NCI-H1694 (cell line): ENCODE measurements at places on chromosomes 16 and 17.

DNA sequence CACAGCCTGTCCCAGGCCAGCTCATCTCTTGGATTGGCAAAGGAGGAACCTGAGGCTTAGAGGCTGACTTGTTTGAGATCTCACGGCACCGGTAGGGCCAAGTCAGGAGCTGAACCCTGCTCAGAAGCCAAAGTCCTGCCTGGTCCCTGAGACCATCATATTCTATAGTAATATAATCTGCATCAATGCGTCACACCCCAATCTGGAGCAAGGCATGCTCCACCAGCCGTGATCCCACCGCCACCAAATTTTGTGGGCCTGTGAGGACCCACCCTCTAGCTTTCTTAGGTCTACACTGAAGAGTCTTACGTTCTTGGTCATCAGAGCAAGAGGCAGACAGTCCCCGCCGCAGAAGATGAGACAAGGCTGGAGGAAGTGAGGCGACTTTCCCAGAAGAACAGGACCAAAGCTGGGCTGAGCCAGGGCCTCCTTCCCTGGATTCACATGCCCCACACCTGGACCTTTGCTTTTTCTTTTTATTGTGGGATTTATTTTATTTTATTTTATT is 2.7 kb downstream of the SULT1A1 start:
- no peak for DNase-seq

DNA sequence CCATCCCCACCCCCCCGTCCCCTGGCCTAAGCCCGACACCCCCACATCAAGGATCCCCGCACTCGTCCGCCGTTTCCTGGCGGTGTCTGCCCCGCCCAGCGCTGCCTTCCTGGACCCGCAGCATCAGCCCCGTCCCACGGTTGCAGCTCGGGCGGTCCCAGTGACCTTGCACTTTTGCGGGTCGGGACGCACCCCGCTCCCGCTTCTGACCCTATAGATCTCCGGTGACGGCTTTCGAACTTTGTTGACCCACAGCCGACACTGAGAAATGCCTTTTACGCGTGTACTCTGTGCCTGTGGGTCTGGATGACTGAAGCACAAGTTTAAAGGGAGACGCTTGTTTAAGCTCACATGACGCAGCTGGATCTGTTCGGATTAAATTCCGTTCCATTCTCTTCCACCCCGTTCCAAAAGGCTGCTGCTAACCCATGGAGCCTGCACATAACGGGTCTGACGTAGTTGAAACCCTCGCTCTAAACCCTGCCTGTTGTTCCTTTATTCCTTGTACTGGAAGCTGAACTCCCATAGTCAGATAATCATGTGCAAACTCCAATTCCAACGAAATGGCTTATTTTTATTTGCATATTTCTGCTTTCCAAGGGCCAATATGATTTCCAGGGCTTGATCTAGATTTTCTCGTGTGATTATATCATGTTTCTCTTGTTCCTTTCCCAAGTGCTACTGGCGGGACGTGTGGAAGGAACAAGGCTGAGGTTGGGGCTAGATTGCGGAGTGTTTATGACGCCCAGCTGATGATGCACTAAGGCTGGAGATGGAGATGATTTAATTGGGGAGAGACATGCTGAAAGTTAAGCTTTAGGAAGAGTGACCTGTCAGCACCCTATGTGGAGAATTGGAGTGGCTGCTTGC is 834 bp downstream of the FLYWCH1 start:
- no peak for DNase-seq

DNA sequence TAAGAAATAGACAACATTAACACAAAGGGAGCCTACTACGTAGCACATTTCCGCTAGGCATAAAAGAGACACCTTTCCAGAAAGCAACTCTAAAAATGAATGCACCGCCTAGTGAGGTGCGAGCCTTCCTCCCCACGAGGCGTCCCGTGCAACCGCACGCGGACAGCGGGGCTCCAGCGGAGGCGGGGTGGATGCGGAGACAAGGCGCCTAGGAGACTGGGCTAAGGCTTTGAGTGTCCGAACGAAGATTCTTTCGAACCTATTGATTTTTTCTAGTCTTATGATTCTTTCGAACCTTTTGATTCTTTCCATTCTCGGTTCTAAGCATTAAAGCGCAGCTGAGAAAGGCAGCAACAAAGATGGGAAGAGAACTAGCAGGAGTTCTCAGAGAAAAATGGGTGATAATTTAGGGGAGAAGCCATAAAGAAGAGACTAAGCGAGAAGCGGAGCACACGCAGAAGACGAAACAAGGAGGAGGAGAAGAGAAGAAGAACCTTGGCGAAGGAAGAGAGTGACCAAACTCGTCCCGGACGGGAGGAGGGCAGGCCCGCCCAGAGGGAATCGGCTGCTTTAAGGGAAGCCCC is 394 bp upstream of the CPD start:
- no peak for DNase-seq

- DNase-seq = no peak
These were observed 722.0 kb upstream of the SOX9 start for GRCh38 chr17:71398800-71399219.

DNA sequence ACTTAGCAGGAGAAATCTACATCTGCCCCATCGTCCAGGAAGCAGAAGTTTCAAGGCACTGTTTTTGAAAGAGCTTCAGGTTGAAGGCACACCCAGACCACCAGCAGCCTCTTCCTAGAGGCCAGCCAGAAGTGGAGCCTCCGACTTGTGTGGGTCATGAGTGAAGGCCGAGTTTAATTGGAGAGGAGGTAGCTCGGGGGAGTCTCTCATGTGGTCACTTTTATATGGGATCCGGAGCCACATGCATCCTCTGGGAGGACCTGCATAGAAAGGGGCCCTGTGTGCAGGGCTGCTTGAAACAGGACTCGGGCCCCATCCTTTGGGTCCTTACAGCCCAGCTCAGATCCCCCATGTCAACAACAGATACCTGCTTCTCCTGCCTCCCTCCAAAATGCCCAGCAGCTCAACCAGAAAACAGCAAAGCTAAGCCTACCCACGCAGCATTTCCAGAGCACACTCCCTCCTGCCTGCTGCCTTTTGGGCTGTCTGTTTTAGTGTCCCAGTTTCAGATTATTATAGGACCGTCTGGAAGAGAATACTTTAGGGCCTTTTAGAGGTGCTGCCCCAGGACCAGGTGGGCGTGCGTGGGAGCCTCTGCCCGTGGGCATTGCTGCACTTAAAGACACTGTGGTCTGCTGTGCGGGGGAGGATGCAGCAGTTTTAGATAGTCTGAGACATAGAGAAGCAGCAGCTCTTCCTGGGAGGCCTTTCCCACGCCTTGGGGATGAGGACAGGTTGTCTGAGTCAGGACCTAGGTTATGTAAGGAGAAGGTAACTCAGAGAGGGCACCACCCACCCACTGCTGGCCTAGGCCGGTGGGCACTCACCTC is 29.5 kb downstream of the MPRIP start:
- DNase-seq = no peak

DNA sequence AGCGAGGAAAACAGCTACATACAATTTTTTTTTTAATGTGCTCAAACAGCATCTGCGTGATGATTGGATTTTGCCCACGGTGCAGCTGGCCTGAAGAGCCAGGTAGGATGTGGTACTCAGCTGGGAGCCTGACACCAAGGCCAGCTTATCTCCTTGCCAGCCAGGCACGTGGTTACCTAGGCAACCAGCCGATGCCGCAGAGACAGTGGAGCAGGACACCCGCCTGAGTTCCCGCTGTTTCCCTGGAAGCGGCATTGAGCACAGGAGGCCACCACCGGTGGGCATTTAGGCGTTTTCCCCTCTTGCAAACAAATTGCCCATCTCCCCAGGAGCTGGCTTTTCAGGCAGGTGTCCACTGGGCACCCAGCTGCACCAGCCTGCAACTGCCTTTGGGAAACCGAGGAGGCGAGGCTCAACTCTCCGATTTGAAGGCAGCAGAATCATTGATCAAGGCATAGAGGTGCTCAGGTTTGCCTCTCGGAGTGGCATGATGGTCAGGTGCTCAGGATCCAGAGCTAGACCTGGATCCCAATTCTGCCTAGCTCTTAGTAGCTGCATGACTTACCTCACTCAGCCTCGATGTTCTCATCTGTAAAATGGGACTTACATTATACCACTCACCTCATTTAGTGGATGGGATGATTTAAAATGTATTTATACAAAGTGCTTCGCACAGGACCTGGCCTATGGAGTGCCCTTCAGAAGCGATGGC is 137.5 kb upstream of the PLCG2 start:
- DNase-seq = no peak

GRCh38 chr16:79658301-79659033 is 57.9 kb upstream of the MAF start:
- no peak for DNase-seq
